ENCODE measurements at places on chromosomes 11 and 22.

- ATAC-seq, result peak; percentile 8
Measured at GRCh38 chr11:71931245-71931602, 2.4 kb downstream of the RNF121 start.

GRCh38 chr22:38927033-38927781 lies 30.2 kb upstream of the APOBEC3A start:
- peak; percentile 92 for ATAC-seq

- no peak for ATAC-seq
Measured at GRCh38 chr11:45147891-45148675, 1.6 kb downstream of the PRDM11 start.

GRCh38 chr11:22787551-22788162 lies 41.9 kb downstream of the SVIP start:
- peak; percentile 45 for ATAC-seq

DNA sequence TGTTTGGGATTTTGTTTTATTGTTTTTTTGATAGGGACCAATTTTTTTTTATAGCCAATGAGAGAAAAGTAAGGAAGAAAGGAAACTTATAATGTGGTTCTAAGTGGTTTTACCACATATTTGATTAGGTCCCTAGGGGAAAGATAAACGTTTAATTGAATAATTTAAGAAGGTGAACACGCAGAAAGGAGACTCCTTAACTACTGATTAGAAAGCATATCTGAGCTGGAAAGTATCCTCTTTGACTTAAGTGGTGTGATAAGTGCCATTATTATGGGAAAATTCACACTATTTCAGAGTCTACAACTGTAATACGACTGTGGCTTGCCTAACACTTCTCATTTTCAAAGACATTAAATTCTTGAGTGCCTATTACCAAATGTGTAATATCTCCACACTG lies 106.5 kb upstream of the GRAMD1B start:
- ATAC-seq, result no peak

DNA sequence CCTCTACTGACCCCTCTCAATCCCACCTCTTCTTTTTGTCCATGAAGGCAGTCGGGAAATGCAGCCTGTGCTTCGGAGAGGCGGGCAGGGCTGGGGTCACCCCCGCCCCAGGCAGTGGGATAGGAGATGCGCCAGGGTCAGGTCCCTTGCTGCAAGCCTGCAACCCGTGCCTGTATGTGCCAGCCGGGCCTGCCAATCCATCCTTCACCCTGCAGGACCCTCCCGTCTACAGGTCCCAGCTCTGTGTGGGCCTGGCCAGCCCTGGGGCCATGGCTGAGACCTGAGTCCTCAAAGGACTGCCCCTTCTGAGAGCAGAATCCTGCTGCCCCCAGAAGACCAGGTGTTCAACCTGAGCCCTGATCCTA lies 10.9 kb downstream of the ASCL2 start:
- ATAC-seq, result no peak

GRCh38 chr11:8263769-8264410 lies at the start of gene LMO1:
Gene LMO1, minus strand, starts transcription at chr11:8263878. Its CDS starts 516 bp downstream, at chr11:8263362.
- peak; percentile 83 for ATAC-seq

GRCh38 chr11:36463781-36464180 lies 46.3 kb downstream of the TRAF6 start:
- ATAC-seq, result no peak

DNA sequence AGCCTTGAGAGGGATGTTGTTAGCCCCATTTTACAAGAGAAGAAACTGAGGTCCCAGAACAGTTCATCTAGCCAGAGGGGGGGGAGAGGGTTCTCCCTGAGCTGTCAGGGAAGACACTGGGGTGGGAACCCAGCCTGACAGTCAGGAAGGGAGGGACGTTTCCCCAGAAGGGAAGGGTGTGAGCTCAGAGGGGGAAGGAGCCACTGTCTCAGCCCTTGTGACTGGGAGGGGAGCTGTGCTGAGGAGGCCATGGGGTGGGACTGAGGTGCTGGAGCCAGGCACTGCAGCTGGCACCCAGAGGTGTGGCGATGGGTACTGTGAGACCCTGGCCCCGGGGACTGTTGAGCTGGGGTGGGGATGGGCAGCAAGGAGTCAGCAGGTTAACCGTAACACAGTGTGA lies 35.7 kb downstream of the DAGLA start:
- ATAC-seq, result no peak

DNA sequence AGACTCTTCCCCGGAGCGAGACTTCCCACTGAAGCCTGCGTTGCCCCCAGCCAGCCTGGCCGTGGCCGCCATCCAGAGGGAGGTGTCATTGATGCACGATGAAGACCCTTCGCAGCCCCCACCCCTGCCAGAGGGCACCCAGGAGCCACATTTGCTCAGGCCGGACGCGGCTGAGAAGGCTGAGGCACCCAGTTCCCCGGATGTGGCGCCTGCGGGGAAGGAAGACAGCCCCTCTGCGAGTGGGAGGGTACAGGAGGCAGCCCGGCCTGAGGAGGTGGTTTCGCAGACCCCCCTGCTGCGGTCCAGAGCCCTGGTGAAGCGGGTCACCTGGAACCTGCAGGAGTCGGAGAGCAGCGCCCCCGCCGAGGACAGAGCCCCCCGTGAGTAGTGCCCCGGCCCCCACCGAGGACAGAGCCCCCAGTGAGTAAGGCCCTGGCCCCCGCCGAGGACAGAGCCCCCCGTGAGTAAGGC lies 6.4 kb downstream of the IRF7 start:
- no peak for ATAC-seq

GRCh38 chr11:115506954-115507675 lies 2.9 kb upstream of the CADM1 start:
- ATAC-seq, result no peak

GRCh38 chr11:11608783-11609232 lies 13.0 kb downstream of the GALNT18 start:
- no peak for ATAC-seq

GRCh38 chr22:49760280-49760629 lies 67.4 kb downstream of the BRD1 start:
- ATAC-seq, result no peak

DNA sequence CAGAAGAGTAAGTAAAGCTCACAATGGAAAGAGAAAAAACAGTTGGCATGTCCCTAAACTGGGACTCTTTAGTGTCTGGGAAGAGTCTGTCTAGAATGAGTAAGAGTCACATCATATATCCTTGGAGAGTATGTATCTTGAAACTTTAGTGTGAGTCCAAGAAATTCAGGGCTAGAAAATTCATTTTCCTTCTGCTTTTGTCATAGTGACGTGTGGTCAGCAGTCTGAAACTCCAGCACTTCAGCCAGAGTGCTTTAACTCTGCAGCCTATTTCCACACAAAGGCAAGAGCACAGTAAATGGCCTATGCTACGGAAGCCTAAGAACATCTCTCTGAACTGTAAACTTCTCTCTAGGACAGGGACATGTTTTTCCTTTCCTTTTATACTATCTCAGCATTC lies 174.1 kb downstream of the FAM181B start:
- ATAC-seq, result no peak

- ATAC-seq, result no peak
Measured at GRCh38 chr11:83166193-83166866, 9.4 kb downstream of the PCF11 start.

- no peak for ATAC-seq
Measured at GRCh38 chr11:129493746-129494145, 118.1 kb downstream of the BARX2 start.

DNA sequence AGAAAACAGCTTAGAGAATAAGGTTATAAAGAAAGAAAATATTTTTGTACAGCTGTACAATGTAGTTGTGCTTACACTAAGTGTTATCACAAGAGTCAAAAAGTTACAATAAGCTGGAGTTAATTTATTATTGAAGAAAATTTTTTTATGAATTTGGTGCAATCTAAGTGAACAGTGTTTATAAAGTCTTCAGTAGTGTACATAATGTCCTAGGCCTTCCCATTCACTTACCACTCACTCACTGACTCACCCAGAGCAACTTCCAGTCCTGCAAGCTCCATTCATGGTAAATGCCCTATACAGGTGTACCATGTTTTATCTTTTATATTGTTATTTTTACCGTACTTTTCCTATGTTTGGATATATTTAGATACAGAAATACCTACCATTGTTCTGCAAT lies 34.7 kb downstream of the GDPD4 start:
- ATAC-seq, result no peak

GRCh38 chr11:26947379-26947844 lies 46.5 kb upstream of the FIBIN start:
- ATAC-seq, result no peak

DNA sequence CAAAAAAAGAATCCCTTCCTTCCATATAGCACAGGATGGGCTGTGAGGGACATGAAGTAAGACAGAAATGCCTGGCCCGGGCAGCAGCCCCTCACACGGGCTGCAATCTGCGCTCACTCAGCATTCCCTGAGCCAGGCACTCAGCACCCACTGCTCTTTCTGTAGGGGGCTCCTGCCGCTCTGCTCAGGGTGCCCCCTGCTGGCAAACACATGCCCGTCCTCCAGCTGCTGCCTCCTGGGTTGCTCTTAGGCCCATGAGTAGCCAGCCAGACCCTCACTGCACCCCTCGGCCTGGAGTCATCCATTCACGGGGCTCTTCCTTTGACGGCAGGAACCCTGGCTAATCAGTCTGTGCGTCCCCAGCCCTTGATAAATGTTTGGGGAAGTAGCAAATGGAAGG lies 6.9 kb downstream of the MCAT start:
- peak; percentile 56 for ATAC-seq

DNA sequence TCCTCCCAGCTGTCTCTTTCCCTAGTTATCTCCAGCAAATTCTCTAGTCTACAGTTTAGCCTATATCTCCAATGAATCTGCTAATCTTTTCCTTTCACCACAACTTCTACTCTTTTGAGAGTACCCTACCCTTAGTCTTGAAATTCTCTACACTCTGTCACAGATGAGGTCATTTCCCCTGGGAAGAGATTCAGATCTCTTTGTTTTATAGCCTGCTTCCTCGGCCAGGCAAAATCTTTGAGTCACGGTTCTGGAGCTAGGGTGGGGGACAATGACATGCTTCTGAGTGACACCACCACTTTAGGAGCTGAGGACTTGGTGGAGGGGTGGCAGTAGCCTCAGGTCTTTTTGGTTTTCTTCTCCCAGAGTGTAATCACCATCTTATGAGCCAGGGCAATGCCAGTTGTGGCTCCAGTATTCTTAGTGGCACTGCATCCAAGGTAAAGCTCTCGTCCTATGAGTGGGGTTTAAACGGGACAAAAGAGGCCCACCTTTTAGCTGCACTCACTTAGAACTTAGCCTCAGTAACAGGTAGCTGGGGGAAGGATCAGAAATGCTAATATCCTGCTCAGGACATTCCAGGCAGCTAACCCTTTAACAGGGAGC lies 98.5 kb upstream of the RRM1 start:
- ATAC-seq, result no peak

GRCh38 chr11:66728038-66728692 lies 851 bp downstream of the SPTBN2 start:
- peak; percentile 49 for ATAC-seq

- ATAC-seq, result no peak
Measured at GRCh38 chr11:45661439-45662055, 3.9 kb downstream of the CHST1 start.

DNA sequence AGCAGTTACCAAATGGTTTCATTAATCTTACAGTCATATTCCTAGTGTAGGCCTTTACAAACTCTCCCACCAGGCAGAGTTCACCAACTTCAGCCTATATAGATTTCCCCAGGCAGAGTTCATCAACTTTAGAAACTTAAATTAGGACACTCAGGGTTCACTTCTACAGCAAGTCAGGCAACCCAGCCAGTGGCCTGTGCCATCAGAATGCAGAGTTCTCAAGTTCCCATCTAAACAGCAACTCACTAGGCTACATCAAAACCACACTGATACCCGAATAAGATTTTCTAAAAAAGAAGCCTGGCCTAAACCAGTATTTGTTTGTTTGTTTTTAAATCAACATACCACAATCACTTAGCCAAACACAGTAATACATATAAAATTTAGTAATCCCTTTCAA lies 33.7 kb downstream of the PICALM start:
- ATAC-seq, result no peak

DNA sequence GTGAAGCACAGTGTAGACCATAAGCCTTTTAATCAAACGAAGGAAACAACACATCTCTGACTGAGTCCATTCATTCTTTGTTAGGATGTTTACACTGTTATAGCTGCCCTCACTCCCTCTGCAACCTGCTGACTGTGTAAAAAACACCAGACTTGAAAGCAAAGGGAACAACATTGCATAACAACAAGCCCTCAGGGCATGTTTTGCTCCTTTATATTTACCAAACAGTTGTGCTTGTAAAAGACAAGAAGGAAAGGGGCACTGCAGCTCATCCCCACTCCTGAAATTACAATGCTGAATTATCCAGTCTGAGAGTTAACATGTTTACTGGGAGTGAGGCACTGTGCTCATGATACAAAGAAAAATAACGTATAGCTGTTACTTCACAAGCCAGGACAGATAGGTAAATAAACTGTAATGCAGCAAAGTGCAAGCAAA lies 46.4 kb downstream of the RAB30 start:
- no peak for ATAC-seq

DNA sequence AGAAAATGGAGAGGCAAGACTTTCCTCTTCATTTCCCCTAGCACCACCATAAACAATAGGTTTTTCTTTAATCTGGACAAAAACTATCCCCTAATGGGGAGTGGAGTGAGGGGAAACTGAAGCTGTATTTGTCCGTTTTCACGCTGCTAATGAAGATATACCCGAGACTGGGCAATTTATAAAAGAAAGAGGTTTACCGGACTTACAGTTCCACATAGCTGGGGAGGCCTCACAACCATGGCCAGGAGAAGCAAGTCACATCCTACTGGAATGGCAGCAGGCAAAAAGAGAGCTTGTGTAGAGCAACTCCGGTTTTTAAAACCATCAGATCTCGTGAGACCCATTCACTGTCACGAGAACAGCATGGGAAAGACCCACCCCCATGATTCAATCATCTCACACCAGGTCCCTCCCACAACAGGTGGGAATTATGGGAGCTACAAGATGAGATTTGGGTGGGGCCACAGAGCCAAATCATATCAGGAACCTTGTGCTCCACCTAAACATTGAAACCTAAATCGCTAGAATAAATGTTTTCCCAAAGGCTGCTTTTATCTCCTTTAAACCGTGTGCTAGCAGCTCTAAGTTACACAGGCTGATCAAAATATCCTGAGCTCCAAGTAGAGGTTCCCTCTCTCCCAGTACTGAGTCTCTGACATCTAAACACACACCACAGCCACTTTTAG lies 4.3 kb downstream of the UBQLN3 start:
- no peak for ATAC-seq

GRCh38 chr11:69000391-69000790 lies 12.7 kb downstream of the MRGPRF start:
- no peak for ATAC-seq

DNA sequence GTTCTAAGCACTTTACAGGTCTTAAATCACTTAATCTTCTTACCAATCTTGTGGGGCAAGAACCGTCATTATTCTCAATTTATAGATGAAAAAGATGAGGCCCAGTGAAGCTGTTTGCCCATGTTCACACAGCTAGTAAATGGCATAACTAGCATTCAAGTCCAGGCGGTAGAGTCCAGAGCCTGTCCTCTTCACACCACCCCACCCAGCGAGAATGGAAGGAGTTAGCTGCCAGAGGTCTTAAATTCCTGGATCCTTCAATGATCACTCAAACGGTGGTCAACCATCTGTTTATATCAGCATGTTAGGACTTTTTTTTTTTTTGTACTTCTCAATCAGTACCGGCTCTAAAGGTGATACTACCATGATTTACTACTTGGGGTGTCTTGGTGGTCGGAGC lies 43.3 kb downstream of the PARVA start:
- no peak for ATAC-seq

GRCh38 chr11:45267052-45267451 lies 19.1 kb downstream of the SYT13 start:
- no peak for ATAC-seq

All from activated T-helper 17 cell treated with anti-CD3 and anti-CD28 coated beads, Interleukin-2, amount 50 U/mL, for 72 hours (primary cell).